ENCODE measurements at places on chromosomes 6 and 20.
A peak's percentile ranks its signal among the peaks of the same experiment; 100 is the strongest.

GRCh38 chr6:227074-227782, 65.1 kb upstream of the DUSP22 start:
- no peak for DNase-seq

- peak; percentile 77 for DNase-seq
These were observed 35.7 kb upstream of the HLA-E start for GRCh38 chr6:30453508-30454116.

- DNase-seq: no peak
These were observed 448.6 kb downstream of the PHF3 start for GRCh38 chr6:64084185-64084663.

GRCh38 chr6:108883172-108883571, 35.0 kb downstream of the ARMC2 start:
- DNase-seq: no peak

DNA sequence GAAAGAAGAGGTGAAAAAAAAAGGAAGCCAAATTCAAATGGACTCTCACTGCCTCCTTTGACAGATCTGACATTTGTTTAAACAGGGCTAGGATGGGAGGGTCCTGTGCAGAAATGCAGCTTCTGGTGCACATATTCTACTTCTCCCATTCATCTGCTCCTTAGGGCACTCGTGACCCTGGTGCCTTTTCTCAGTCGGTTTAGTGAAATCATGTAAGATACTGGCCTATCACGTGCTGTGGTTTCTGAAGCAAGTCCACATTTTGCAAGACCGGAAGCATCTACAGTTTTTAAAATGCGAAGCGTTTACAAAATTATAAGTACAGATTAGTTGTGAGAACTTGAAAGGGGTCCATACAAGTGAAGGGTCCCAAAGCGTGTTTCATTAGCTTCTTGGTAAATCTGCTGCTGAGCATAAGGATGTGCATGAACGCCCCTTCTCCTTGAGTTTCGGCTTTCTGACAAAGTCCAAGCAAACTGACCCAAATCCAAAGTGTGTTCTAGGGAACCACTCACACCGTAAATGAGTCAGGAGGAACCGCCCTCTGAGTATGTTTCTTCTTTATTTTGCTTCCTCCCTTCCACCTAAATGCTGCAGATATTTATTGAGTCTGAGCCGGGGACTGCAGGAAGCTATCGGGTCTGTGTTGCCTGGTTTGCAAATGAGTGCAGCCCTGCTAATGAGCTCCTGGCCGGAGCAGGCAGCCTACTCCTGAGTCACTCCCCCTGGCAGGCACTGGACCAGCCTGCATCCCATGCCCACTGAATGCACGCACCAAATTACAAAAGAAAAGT, 323.8 kb upstream of the JARID2 start:
- DNase-seq: no peak

DNA sequence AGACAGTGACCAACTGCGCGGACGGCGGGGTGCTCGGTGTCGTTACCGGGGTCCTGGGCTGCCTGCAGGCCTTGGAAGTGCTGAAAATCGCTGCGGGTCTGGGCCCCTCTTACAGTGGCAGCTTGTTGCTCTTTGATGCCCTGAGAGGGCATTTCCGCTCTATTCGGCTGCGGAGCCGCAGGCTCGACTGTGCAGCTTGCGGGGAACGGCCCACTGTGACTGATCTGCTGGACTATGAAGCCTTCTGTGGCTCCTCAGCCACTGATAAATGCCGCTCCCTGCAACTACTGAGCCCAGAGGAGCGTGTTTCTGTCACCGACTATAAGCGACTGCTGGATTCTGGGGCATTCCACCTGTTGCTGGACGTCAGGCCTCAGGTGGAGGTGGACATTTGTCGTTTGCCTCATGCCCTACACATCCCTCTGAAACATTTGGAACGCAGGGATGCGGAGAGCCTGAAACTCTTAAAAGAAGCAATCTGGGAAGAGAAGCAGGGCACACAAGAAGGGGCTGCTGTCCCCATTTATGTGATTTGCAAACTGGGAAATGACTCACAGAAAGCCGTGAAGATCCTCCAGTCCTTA, 1.0 kb downstream of the MOCS3 start:
- no peak for DNase-seq

DNA sequence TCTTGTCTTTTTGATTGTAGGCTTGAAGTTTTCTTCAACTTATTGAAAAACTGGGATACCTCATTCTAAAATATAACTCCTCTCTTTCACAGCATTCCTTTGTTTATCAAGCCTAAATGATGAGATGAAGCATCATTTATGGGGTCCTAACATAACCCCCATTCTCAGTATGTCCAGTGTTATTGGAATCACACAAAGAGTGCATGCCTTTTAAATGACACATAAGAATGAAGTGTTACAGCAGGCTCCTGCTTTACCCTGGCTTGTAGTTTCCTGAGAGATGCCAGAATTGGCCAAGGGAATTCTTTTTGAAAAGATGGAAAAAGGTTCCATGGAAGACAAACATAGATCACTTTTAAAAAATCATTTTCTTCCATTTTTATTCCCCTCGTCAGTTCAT, 502.4 kb downstream of the BCKDHB start:
- no peak for DNase-seq

GRCh38 chr6:151280859-151281258, 41.1 kb downstream of the AKAP12 start:
- DNase-seq: no peak

- DNase-seq: no peak
These were observed 2.5 kb upstream of the DNAJC5 start for GRCh38 chr20:63892402-63892801.

DNA sequence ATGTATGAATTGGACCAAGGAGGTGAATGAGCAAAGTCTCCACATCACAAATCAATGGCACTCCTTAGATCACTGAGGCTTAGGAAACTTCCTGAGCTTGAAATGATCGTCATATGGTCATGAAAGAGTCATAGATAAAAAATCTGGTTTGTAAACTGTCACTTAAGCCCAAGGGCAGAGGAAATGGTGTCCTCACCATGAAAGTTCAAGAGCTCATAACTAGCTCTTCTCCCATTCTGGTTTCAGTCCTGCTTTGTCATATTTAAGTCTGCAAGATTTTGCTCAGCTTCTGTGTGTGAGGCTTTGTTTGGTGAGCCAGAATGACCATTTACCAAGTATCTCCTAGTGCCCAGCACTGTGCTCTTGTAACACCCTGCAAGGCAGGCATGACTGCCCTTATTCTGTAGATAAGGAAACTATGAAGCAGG, 60.5 kb downstream of the GJA10 start:
- DNase-seq: no peak
